Tibial nerve (tissue), 4 donors: ENCODE measurements at places on chromosomes 12 and 14.
A peak's percentile ranks its signal among the peaks of the same experiment; 100 is the strongest.

DNA sequence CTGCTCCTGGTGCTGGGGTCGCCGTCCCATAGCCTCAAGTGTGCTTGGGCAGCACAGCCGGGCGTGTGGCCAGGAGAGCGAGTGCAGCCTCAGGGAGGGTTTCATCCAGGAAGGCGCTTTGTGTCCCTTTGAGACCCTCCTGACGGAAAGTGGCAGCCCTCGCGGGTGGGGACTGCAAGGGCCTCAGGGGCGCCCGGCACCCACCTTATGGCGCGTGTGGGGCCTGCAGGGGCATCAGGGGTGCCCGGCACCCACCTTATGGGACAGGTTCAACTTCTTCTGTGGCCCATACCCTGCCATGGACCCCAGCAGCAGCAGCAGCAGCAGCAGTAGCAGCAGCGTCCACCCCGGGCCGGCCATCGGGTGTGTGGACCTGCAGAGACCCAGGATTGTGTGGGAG is 4.5 kb downstream of the LRCOL1 start:
- peaks cover 14% of the 10 kb centered on the region for H3K4me1 ChIP-seq
- no peaks in the 10 kb centered on the region for H3K36me3 ChIP-seq
- no peak for DNase-seq
- no peak overlapping the region for H3K4me3 ChIP-seq
- H3K27ac ChIP-seq: no peak overlapping the region

GRCh38 chr12:122393817-122394216 is 28.7 kb downstream of the CLIP1 start:
- H3K27ac ChIP-seq: no peak overlapping the region
- DNase-seq: no peak

GRCh38 chr14:37251775-37252174 is 54.0 kb downstream of the MIPOL1 start:
- H3K27me3 ChIP-seq: no peaks in the 10 kb centered on the region
- peaks cover 10% of the 10 kb centered on the region for H3K36me3 ChIP-seq
- DNase-seq: no peak
- no peak overlapping the region for H3K4me3 ChIP-seq
- H3K4me1 ChIP-seq: no peaks in the 10 kb centered on the region
- H3K27ac ChIP-seq: no peak overlapping the region

GRCh38 chr12:102964872-102965271 is 7.4 kb downstream of the ASCL1 start:
- no peaks in the 10 kb centered on the region for H3K36me3 ChIP-seq
- H3K27me3 ChIP-seq: no peaks in the 10 kb centered on the region
- no peak overlapping the region for H3K27ac ChIP-seq

GRCh38 chr14:77799863-77800730 is at the start of gene ADCK1:
Gene ADCK1 (plus strand): TSS chr14:77800109. CDS start chr14:77818979, 18,870 bp downstream.
- peak; percentile 80 for DNase-seq
- peak within 1 kb of the TSS; percentile 87 for H3K27ac ChIP-seq
- H3K36me3 ChIP-seq: no peaks in the 10 kb centered on the region
- H3K4me3 ChIP-seq: peak within 1 kb of the TSS; percentile 67
- H3K4me1 ChIP-seq: peaks cover 11% of the 10 kb centered on the region

DNA sequence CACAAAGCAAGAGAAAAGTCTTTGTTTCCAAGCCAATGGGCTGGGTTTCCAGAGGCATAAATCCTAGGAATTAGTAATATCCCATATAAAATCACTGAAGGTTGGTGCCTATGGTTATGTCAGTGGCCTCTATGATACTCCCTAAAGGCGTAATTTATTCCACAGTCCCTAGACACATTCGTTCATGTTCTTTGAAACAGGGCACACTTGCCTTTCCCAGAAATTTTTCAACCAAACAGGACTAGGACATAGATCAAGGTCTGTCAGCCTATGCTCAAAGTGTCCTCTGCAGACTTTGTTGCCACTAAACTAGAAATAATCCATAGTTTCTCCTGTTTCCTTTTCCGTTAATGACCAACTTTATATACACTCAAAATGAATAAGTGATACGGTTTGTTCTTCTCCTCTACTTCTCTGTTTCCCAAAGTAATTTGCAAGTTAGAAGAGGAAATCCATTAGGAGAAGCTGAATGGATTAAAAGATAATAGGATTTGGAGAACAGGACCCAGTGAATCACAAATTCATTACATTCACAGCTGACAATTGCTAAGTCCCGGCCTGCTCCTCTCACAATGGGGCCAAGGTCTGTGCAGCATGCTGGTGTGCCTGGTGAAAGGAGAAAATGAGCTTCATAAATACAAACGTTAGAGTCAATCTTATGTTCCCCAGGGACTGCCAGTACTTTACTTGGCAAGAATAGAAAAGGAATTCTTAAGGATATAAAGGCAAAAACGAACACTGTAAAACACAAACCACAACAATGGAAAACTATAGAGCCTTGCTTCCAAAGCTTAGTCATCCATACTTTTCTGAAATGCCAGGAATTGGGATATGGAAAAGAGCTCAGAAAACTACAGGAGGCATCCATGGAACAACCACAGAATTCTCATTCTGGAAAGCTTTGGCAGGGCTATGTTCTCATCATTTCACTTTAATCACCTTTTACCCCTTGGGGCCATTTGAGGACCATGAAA is 966.2 kb downstream of the NRXN3 start:
- no peak overlapping the region for H3K4me3 ChIP-seq
- H3K36me3 ChIP-seq: no peaks in the 10 kb centered on the region
- no peaks in the 10 kb centered on the region for H3K4me1 ChIP-seq
- no peak overlapping the region for H3K27ac ChIP-seq

- no peak for DNase-seq
- no peak overlapping the region for H3K27ac ChIP-seq
- no peaks in the 10 kb centered on the region for H3K27me3 ChIP-seq
- no peak overlapping the region for H3K4me3 ChIP-seq
- peaks cover 19% of the 10 kb centered on the region for H3K4me1 ChIP-seq
- no peaks in the 10 kb centered on the region for H3K36me3 ChIP-seq
Measured at GRCh38 chr12:2297658-2298057, 244.9 kb downstream of the CACNA1C start.

DNA sequence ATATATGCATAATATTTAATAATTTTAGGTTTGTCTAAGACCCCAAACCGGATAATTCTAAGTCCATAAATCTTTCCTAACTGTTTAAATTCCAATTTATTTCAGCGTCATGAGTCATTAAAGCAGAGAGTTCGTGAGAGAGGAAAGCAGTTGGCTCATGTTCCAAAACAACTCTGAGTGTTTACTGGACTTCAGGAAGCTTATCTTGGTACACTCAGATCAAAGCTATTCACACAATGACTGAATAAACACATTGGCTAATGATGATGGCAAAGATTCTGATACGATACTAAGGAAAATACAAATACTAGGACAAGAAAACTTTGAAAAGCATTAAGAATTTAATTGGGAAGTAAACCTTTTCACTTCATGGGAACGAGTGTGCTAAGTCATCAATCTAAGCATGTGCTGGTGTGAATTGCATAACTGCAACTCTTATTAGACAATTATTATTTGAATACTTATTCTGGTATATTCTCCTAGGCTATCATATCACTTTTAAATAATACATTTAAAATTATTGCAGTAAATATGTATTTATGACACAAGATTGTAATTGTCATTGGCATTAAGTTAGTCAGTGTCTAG is 34.8 kb upstream of the CLEC14A start:
- no peaks in the 10 kb centered on the region for H3K4me1 ChIP-seq
- H3K27ac ChIP-seq: peak overlapping the region; percentile 25
- no peak overlapping the region for H3K4me3 ChIP-seq

DNA sequence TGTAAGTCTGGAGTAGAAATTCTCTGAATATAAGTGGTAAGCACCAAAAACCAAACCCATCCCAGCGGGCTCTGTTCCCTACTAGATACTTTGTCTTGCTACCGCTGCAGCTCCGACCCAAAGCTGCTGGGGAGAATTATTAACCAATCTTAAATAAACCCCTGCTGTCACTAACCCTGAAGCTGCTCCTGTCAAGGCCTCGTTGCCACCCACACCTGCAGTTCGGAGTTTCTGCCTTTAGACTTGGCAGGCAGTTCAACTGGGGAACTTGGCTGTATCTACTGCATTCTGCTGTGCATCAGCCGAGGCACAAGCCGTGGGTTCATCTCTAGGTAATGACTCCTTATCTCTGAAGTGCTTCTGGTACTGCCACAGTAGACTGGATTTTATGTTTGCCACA is 55.5 kb downstream of the PPM1A start:
- no peaks in the 10 kb centered on the region for H3K4me1 ChIP-seq
- H3K36me3 ChIP-seq: no peaks in the 10 kb centered on the region
- no peaks in the 10 kb centered on the region for H3K27me3 ChIP-seq
- H3K27ac ChIP-seq: no peak overlapping the region
- no peak for DNase-seq
- H3K4me3 ChIP-seq: no peak overlapping the region

DNA sequence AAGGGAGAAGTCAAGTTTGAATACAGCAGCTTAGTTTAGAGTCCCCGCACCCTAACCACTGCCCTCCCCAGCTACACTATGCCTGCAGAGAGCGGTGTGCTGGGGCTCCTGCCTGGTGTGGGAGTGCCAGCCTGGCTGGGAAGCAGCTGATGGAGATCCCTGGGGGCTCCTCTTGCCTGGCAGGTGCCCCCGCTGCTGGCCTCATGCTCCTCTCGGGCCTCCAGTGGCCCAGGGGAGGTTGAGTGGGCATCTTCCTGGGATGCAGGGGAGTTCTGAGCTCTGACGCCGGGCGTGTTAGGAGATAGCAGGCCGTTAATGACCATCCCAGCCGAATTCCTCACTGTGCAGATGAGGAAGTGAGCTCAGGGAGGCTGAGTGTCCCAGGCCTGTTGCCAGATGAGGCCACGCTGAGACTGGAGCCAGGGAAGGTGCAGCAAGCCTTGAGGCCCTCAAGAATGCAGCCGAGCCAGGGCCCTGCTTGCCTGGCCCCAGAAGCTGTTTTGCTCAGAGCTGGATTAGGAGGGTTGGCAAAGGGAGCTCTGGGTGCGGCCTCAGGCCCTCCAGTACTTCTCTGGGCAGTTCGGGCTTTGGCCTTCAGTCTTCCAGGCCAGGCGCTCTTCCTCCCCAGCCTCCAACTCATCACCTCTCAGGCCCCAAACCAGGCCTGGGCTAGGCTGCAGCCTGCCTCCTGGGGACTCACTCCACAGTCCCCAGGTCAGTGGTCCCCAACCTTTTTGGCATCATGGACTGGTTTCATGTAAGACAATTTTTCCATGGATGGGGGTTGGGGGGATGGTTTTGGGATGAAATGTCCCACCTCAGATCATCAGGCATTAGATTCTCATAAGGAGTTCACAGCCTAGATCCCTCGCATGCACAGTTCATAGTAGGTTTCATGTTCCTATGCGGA is 6.6 kb upstream of the CYP46A1 start:
- H3K27ac ChIP-seq: no peak overlapping the region
- DNase-seq: no peak
- no peak overlapping the region for H3K4me3 ChIP-seq
- no peaks in the 10 kb centered on the region for H3K36me3 ChIP-seq
- H3K27me3 ChIP-seq: no peaks in the 10 kb centered on the region
- H3K4me1 ChIP-seq: peaks cover 3% of the 10 kb centered on the region

DNA sequence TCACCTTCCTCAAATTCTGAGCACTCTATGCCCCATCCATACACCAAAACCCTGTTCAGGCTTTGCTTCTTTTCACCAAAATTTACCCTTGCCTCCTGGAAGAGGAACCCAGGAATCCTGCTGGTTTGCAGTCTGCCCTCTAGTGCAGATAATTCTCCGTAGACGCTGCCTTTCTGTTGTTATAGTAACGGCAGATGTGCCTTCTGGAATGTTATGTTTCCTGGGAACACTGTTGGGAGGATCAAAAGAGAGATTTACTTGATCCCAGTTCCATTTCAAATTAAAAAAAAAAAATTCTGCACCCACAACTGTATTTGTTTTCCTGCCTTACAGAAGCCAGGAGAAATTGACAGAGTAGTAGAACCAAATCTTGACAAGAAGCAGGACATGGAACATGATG is 104.2 kb upstream of the RMST start:
- H3K27me3 ChIP-seq: no peaks in the 10 kb centered on the region
- H3K4me1 ChIP-seq: no peaks in the 10 kb centered on the region
- no peaks in the 10 kb centered on the region for H3K36me3 ChIP-seq

DNA sequence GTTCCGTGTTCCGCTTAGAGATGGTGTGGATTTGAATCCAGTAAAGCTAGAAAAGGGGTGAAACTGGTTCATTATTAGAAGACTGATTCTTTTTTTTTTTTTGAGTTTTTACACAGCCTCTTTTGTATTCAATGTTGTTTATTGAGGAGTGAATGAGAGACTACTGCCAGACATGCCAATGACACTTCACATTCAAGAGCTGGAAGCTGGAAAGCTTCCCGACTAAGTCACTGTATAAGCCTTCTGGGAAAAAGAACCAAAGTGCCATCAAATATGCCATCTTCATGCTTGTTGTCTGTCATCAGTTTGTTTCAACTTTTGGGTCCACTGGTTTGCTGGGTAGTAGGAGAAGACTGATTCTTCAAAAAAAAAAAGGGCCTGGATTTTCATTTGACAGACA is 164.8 kb downstream of the ATP23 start:
- no peak overlapping the region for H3K27ac ChIP-seq
- H3K4me3 ChIP-seq: no peak overlapping the region
- DNase-seq: no peak
- no peaks in the 10 kb centered on the region for H3K27me3 ChIP-seq

GRCh38 chr12:9604287-9604686 is 3.4 kb downstream of the KLRB1 start:
- H3K4me3 ChIP-seq: no peak overlapping the region
- H3K36me3 ChIP-seq: no peaks in the 10 kb centered on the region
- H3K4me1 ChIP-seq: no peaks in the 10 kb centered on the region

GRCh38 chr14:103705118-103705503 is 10.1 kb downstream of the XRCC3 start:
- peaks cover 37% of the 10 kb centered on the region for H3K4me1 ChIP-seq
- no peak overlapping the region for H3K27ac ChIP-seq
- H3K27me3 ChIP-seq: no peaks in the 10 kb centered on the region
- H3K36me3 ChIP-seq: no peaks in the 10 kb centered on the region
- DNase-seq: no peak
- no peak overlapping the region for H3K4me3 ChIP-seq

DNA sequence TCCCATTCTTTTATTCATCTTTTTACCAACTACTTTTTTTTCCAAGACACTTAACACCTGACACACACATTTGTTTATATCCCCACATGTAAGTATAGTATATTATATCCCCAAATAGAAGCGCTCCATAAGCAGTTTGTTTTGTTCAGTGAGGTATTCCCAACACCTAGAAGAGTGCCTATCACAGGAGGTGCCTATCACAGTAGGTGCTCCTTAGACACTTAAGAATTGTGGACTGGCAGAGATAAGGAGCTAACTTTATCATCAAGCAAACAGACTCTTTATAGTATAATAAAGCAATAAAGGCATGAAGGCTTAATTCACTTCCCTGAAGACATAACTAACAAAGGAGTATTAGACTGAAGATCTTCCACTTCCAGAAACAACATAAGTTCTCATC is 29.1 kb downstream of the OSBPL8 start:
- DNase-seq: no peak
- H3K4me3 ChIP-seq: no peak overlapping the region

DNA sequence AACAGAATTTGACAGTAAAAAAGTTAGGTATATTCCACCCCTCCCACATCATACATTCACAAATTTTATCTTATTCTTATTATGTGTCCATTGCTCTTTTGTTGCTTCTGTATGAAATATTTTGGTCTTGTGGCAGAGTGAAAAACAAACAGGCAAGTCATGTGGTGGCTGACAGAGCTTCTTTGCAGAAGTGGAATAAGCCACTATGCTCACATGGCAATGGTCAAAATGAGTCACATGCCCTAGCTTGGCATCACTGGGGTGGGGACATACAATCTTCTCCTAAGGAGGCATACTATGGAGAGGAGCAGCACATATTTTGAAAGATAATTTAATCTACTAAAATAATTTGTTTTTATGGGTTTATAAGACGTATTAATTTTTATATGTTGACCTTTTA is 27.7 kb upstream of the CMA1 start:
- no peak overlapping the region for H3K27ac ChIP-seq
- no peaks in the 10 kb centered on the region for H3K4me1 ChIP-seq
- H3K27me3 ChIP-seq: no peaks in the 10 kb centered on the region
- H3K4me3 ChIP-seq: no peak overlapping the region
